AG04449 (cell line): ENCODE measurements at places on chromosomes 12 and 14.

DNA sequence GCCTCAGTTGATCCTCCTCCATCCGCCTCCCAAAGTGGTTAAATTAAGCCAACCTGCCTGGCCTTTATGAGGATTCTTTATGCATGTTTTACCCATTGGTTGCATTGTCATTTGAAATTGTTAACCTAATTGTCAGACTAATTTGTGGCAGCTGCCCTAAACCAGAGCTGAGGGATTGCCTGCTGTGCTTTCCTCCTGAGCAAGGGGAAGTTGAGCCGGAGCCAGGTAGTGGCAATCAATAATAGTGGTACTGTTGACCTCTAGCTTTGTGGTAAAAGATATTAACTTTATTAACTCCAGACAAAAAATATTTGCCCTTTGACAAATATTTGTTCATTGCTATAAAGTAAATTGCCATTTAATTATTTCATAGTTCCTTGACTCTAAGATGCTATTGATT lies 5.6 kb upstream of the HEBP1 start:
- DNase-seq = no peak

GRCh38 chr12:49621651-49622500 lies 1.5 kb upstream of the PRPF40B start:
- DNase-seq = no peak

DNA sequence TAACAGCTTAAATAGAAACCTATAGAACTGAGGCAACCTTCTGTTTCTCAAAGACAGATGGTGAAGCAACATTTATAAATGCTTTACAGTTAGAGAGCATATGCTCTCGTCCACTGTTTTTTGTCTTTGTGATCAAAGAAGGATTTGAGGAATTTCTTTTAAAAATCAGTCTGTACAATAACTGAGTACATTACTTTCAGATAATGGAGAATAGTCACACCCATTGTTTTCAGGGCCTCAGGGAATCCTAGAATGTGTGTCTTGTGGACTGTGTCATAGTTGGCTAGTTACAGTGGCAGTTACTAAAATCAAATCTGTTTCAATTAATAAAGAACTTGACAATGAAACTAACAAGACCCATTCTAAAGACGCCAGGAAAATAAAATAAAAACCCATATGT lies 107.9 kb downstream of the PRKCH start:
- no peak for DNase-seq

DNA sequence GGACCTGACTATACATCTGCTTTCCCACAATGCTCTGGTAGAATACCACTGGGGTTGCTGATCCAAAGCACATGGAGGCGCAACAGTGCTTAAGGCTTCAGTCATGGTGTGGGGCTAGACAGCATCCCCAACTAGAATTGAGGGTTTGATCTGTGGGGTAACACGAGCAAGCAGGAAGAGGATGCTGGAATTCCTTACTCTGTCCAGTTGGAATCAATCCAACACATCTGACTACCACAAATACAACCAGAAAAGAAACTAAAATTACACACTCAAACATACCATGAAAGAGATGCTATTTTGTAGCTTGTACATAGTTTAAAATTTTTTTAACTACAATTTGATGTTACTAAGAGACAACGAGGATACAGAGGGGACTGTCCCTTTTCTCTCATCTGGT lies 40.4 kb upstream of the GTF2A1 start:
- DNase-seq = no peak

- DNase-seq = no peak
These were observed 601.8 kb downstream of the SLC16A7 start for GRCh38 chr12:60197589-60197988.

DNA sequence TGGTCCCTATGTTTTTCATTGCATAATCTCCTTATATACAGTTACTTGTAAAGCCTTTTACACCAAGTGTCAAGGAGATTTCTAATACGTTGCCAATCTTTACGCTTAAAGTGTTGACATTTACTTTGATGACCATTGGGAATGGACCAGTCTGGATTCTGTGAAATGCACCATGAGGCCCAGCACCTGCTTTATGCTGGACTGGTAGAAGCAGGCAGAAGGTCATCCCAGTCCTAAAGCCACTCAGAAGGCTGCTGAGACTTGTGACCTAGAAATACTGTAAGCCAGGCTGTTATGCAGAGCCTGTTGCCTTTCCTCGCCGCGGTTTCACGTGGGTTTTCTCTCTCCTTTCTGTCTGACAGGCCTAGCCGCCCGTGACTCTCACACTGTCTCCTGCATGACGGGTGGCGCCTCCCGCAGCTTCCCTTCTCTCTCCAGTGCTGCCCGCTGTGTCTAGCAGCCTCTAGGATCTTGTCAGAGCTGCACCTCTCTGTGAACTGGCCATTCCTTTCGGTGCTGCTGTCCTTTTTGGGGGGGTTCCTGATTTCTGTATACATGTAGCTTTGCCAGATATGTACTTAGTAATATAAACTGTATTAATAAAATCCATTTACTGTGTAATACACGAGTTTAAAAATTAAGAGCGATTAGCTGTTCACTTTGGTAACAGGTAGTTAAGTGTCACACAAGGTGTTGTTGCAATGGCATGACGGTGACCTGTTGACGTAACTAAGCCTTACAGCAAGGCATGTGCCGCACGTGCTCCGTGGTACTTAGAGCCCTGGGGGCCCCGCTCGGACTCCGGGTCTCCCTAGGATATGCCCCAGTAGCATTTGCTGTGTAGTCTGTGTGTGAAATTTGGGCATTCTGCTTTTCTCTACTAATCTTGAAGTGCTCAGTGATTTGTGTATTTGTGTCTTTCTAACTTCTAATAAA lies 29.7 kb downstream of the XRCC3 start:
- no peak for DNase-seq

DNA sequence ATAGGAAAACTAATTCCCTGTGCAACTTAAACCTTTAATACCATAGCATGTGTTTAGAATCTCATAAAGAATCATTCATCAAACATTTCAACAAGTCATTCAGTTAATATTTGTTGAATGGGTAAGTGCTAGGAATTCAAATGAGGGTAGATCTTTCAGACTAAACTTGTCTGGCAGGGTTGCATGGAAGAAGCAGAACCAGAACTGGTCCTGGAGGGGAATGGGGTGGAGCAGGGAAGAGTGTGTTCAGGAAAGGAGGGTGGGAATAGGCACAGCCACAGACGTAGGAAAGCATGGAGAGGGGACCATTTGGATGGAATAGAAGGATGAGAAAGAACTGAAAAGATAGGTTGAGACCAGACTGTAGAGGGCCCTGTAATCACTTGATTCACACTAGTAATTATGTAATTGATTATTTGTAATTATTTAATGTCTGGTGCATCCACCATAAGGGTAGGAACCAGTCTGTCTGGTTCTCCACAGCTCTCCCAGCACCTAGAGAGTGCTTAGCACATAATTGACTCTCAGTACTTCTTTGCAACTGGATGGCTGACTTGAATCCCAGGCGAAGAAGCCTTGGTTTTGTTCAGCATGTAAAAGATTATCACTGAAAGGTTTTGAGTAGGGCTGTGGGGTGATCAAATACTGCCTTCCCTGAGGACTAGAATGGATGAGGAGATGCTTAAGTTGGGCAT lies 3.0 kb upstream of the MAP3K9 start:
- DNase-seq = no peak

DNA sequence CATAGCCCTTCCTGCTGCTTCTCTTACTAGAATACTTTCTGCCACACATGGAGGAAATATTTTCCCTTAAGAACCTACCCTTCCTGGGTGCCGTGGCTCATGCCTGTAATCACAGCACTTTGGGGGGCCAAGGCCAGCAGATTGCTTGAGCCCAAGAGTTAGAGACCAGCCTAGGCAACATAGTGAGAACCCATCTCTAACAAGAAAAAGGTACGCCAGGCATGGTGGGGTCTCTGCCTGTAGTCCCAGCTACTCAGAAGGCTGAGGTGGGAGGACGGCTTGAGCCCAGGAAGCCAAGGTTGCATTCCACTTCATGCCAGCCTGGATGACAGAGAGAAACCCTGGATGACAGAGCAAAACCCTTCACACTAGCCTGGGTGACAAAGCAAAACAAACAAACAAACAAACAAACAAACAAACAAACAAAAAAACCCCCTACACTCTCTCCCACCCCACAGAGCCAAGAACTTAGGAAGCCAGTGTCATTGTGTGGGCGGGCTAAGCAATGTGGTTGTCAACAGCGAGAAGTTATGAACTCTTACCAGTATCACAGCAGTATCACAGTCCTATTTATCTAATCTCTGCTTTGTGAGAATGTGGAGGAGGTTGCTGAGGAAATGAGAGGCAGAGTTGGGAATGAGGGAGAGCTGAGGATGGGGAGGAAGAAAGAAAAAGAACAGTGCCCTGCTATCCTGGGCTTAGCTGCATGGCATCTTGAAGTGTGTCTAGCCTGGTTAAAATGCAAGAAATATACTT lies 53.8 kb upstream of the CLEC14A start:
- no peak for DNase-seq

- no peak for DNase-seq
These were observed 106.3 kb downstream of the ST8SIA1 start for GRCh38 chr12:22228022-22228875.

GRCh38 chr14:75562089-75562488 lies 16.3 kb upstream of the FLVCR2 start:
- DNase-seq = no peak

DNA sequence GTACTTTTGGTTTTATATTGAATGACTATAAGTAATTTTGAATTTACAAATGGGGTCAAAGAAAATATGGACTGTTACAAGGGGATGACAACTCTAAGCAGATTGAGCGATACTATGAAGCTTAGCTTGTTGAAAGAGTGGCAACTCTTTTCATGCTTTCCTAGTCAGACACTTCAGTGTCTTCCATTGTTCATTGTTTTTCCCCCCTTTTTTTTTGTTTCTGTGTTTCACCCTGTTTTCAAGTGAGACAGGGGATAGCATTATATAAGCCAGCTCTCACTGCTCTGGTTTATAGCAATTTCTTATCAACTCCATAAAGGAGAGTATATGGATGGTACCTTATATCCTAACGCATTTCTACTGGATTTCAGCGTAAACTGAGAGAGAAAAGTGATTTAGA lies 24.6 kb downstream of the PEBP1 start:
- DNase-seq = no peak

- DNase-seq = no peak
These were observed 2.3 kb downstream of the PYM1 start for GRCh38 chr12:55925371-55925770.

- DNase-seq = peak; percentile 84
These were observed 9.9 kb downstream of the TBK1 start for GRCh38 chr12:64461634-64462414.

GRCh38 chr14:92217936-92218335 lies 96.2 kb downstream of the CPSF2 start:
- DNase-seq = peak; percentile 26

- DNase-seq = no peak
These were observed 389.6 kb upstream of the ATP2B1 start for GRCh38 chr12:90098132-90098779.

GRCh38 chr14:29629839-29630238 lies 297.8 kb downstream of the PRKD1 start:
- DNase-seq = no peak

- DNase-seq = no peak
These were observed 131.8 kb upstream of the EEA1 start for GRCh38 chr12:93060666-93061472.

DNA sequence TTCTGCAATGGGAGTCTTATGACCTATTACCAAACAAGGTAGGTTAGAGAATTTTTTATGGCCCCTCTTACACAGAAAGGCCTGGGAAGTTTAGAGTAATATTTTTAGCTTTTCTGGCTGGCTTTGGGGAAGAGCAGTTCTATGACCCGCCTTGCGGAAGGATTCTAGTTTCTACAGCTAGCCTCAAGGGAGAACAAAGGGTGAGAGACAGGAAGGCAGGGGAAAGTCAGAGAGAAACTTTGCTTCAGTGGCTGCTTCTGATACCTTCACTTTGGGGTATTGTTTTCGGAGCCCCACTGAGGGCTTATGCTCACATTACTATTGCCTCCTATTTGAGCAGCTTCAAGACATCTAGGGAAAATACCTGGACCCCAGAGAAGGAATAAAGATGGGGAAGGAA lies 80.7 kb upstream of the NUDT4 start:
- no peak for DNase-seq

GRCh38 chr12:105253866-105254513 lies 18.0 kb upstream of the APPL2 start:
- DNase-seq = no peak

DNA sequence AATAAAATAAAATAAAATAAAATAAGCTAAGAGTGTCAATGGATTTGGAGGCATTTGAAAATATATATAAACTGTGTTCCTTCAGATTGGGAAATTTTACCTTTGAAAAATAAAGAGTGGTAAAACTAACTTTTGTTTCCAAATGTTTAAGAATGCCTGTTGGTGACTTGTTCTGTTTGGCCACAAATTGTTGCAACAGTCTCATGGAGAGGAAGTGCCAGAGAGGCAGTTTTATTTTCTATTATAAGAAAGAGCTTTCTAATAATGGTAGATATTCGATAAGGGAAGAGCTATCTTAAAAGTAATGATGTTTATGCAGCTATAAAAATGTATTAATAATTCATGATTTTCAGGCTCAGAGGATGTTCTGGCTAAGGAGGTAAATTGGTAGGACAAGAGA lies 68.8 kb upstream of the MDGA2 start:
- DNase-seq = no peak

DNA sequence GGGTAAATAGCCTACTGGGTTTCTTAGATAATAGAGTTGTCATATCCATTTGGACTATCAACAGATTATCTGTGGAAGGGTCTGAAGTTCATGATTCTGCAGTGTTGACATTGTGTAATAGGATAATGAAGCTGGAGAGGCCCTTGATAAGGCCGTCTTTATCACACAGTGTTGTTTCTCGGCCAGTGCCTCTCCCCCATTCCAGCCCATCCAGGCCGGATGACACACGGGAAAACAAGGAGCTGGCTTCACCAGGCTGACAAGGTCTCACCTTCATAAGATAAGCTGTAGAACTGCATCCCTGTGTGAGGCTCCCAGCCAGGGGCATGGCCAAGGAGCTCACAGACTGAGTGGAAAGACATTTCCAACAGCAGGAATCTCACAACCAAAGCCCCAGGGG lies 8.7 kb upstream of the EML1 start:
- no peak for DNase-seq

DNA sequence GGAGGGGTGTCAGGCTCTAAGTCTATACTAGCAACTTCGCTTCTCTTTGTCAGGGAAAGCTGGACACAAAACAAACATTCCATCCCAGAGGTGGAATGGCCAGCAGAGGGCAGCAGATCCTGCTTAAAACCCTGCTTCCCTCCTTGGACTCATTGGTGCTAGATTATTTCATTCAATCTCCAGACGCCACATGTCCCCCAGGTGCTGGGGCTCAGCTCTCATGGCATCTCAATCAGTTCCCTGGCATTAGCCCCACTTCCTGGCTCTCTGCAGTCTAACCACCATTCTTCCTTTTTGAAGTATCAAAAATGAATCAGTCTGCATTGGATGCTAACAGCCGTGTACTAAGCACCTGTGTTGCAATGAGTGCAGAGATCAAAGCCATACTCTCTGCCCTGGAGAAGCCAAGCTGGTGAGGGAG lies 8.1 kb upstream of the PPP1R1A start:
- no peak for DNase-seq

- no peak for DNase-seq
These were observed 77.6 kb downstream of the ALX1 start for GRCh38 chr12:85357609-85358008.

DNA sequence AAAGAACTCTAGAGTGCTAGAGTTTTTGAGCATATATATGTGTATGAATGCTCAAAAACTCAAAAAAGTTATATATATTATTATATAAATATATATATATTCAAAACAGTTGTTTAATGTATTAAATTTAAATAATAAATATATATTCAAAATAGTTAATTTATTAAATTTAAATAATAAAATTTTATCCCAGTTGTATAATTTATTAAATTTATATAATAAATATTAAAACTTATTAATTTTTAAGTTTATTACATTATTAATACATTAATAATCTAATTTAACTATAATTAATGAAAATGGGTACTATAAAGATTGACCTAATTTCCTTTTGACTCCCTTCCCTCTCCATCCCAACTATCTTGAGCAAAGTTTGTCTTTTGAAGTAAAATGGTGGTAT lies 97.8 kb downstream of the RERG start:
- DNase-seq = no peak
